ENCODE measurements at places on chromosomes 11 and 22.

DNA sequence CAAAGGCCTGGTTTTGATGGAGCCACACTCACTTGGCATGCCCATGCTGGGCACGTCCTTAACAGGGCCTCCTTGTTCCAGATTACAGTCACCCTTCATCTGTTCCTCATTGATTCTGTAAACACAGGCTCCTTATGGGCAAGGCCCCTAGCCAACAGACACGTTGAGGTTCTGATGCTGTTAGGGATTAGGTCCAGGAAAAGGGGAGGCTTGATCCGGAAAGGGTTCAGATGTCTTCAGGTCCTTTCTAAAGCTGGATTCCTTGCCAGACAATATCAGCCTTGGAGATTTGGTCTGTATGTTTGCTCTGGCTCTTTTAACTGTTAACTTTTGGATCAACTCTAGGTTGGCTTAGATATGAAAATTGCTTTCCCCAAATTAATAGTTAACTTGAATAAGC is 46.9 kb upstream of the PRSS23 start:
- no peak for DNase-seq

DNA sequence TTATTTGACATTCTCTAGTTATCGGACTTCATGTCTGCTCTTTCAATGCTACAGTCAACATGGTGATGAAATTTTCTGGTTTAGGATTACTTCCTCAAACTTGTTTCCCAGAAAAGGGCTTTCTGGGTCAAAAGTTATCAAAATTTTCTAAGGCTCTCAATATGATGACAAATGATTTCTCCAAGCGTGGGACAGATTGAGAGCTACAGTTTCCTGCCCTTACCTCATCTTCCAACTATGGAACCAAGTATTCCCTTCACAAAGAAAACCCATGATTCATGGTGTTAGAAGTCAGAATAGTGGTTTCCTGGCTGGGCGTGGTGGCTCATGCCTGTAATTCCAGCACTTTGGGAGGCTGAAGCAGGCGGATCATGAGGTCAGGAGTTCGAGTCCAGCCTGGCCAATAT is 17.8 kb downstream of the MYO18B start:
- peak; percentile 97 for DNase-seq

- no peak for DNase-seq
These were observed 47.0 kb upstream of the CARS1 start for GRCh38 chr11:3104051-3104714.

DNA sequence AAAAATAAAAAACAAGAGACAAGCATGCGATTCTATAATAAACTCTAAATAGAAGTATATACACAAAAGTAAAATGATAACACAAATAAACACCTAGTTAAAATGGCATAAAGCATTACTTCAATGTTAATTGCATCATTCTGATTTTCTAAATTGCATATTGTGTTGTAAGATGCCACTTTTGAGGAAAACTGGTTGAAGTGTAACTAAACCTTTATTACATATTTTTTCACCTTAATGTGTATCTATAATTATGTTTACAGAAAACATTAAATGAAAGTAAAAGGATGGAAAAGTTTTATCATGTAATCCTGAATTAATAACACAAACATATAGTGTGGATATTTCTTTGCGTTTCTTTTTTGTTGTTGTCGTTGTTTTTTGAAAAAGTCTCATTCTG is 45.4 kb upstream of the TOP3B start:
- no peak for DNase-seq

GRCh38 chr22:43782448-43782847 is 29.7 kb downstream of the EFCAB6 start:
- DNase-seq, result no peak

GRCh38 chr22:33542153-33542552 is 378.1 kb downstream of the LARGE1 start:
- DNase-seq, result no peak

- no peak for DNase-seq
These were observed 16.9 kb upstream of the SLCO2B1 start for GRCh38 chr11:75133976-75134375.

GRCh38 chr11:115181538-115181937 is 322.7 kb downstream of the CADM1 start:
- no peak for DNase-seq

DNA sequence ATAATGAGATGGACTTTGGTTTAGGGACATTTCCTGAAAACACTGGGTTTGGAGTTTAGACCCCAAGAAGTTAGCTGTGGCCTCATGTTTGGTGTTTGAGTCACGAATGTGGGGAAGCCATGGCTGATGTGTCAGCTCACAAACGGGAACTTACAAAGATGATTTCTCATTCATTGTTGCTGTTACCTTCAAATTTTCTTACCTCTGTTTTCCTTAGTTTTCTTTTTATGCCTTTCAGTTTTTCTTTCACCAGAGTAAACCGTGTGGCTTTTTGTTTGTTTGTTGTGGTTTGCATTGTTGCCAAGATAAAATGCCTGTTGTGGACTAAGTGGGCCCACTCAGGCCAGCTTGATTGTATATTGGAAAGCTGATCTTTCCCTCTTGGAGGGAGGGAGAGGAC is 89.1 kb downstream of the SWAP70 start:
- DNase-seq, result peak; percentile 89
